ENCODE measurements at places on chromosomes 16 and 17. TPM values are rescaled to one million over a fixed set of nuclear protein-coding genes. Genes with fewer than 3 reads are reported as not detected.

Gene PLLP
- total RNA-seq: 64.4 TPM

Gene GP1BA
- not detected for total RNA-seq

GRCh38 chr17:28004344-28004743, 38.1 kb upstream of the NLK start:
- no peak overlapping the region for H3K27ac ChIP-seq
- H3K27me3 ChIP-seq: no peaks in the 10 kb centered on the region
- H3K4me3 ChIP-seq: no peak overlapping the region
- no peak for DNase-seq
- H3K4me1 ChIP-seq: no peaks in the 10 kb centered on the region
- H3K36me3 ChIP-seq: no peaks in the 10 kb centered on the region

- H3K36me3 ChIP-seq: no peaks in the 10 kb centered on the region
- no peaks in the 10 kb centered on the region for H3K27me3 ChIP-seq
- no peak overlapping the region for H3K4me3 ChIP-seq
- no peak overlapping the region for H3K27ac ChIP-seq
- DNase-seq: no peak
- no peaks in the 10 kb centered on the region for H3K4me1 ChIP-seq
Observed at GRCh38 chr17:15883617-15884111, 61.3 kb upstream of the ADORA2B start.
